ENCODE measurements at places on chromosomes 1 and 21.

DNA sequence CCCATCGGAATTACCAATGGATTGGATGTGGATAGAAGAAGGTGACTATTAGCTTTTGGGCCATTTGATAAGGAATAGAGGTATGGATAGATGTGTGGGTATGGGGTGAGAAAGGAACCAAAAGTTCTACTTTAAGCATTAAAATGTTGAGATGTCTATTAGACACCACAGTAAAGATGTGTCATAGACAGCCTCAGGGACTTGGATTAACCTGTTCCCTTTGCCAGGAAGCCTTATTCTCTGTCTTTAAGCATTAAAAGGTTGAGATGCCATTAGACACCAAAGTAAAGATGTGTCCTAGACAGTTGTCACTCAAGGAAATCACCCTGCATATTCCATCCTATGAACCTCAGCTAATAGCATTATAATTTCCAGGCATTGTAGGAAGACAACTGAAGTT lies 11.0 kb upstream of the DENND1B start:
- DNase-seq: no peak

GRCh38 chr1:156394835-156395461 lies 25.9 kb downstream of the RHBG start:
- no peak for DNase-seq

DNA sequence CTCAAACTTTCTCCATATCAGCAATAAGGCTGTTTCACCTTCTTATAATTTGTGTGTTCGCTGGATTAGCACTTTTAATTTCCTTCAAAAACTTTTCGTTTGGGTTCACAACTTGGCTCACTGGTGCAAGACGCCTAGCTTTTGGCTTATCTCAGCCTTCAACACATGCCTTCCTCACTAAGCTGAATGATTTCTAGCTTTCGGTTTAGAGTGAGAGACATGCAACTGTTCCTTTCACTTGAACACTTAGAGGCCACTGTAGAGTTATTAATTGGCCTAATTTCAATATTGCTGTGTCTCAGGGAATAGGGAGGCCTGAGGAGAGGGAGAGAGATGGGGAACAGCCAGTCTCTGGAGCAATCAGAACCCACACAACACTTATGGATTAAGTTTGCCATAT lies 41.2 kb upstream of the IFNLR1 start:
- no peak for DNase-seq

DNA sequence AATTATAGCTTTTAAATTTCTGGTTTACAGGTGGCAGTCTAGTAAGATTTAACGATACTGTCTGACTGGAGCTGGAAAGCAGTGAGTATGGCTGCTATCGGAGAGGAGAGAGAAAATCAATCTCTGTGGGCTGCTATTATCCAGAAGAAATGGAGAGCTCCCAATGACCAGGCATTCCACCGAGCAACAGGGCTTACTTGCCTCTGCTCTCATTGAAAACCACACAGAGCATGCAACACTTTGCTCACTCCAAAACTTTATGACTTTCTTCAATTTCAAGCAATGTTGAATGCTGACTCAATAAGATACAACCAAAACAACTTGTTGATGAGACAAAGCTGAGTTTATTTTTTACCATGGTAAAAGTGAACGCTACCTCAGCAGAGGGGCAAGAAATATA lies 337.0 kb upstream of the NCAM2 start:
- no peak for DNase-seq

DNA sequence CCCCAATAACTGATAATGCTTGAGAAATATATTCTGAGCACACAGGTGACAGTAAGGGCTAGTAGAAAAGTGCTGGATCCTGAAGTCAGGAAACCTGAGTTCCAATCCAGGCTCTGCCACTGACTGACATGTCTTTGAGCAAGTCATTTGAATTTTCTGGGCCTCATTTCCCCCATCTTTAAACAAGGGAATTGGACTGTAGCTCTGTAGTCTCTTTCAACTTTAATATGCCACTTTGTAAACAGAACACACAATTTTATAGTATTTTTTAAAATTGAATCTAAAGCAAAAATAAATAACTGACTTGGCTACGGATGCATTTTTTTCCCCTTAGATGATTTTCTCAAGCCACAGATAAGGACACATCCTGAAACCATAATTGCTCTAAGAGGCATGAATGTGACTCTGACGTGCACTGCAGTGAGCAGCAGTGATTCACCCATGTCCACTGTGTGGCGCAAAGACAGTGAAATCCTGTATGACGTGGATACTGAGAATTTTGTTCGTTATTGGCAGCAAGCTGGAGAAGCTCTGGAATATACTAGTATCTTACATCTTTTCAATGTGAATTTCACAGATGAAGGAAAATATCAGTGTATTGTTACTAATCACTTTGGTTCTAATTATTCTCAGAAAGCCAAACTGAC lies 37.0 kb downstream of the LRIG2 start:
- DNase-seq: no peak

- DNase-seq: no peak
Measured at GRCh38 chr1:54497338-54497737, 50.7 kb upstream of the ACOT11 start.

GRCh38 chr1:92219028-92219427 lies 1.3 kb downstream of the C1orf146 start:
- DNase-seq: no peak

DNA sequence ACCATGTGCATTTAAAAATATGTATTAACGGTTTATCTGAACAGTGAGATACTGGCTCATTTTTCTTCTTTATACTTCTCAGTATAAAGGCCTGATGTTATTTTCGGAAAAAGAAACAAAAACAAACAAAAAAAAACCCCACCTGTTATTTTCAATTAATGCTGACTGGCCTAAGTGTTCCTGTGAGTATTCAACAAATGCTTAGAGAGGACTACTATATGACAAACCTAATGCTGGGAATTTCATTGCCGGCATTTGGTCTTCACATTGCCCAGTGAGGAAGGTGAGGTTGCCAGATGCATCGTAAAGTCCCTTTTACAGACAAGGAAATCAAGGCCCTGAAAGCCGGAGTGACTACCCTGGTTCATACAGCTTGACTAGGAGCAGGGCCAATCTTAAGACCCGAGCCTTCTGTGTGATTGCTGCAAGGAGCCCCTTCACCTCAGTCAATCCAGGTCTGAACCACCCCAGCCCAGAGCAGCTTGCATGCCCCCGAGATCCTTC lies 599 bp downstream of the MRPL24 start:
- DNase-seq: no peak

- no peak for DNase-seq
Measured at GRCh38 chr1:45365051-45365450, 24.8 kb upstream of the MUTYH start.

GRCh38 chr1:204077979-204078696 lies 5.2 kb downstream of the SOX13 start:
- DNase-seq: peak; percentile 39

- DNase-seq: no peak
Measured at GRCh38 chr1:62438163-62438562, 1.3 kb downstream of the USP1 start.

- no peak for DNase-seq
Measured at GRCh38 chr1:43269627-43270375, at the start of gene TMEM125. TSS of gene TMEM125 (plus strand) at chr1:43269983. CDS start at chr1:43272723, 2,740 bp downstream.

DNA sequence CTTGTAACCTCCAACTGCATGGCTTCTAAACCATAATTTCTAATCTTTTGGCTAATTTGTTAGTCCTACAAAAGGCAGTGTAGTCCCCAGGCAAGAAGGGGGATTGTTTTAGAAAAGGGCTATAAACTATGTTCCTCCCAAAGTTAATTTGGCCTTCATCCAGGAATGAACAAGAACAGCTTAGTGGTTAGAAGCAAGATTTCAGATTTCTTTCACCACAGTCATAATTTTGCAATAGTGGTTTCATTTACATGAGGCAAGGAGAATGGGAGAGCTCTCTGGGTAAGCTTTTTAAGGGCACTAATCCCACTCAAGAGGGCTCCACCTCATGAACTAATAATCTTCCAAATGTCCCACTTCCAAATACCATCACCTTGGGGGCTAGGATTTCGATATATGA lies 1353.9 kb downstream of the NCAM2 start:
- DNase-seq: no peak

DNA sequence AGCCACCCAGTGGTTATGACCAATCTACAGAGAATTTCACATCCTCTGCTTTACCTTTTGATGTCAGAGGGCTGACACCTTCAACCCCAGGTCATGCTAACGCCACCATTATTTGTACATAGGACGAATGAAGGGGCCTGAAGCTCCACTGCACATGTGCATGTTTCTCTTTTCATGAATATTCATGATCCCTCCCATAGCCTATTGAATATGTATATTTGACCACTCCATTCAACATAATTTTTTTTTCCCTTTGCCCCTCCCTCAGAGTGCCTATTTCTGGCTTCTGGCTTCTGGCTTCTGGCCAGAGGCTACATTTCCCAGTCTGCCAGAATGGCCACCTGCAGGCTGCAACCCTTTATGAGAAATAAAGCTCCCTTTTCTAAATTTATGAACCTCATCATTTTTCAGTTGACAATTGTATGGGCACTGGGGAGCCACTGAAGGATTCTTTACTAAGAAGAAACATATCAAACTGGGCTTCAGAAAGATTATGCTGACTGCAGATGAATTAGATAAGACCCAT lies 406.7 kb downstream of the SIPA1L2 start:
- DNase-seq: no peak
